ENCODE measurements at places on chromosomes 7 and 10. TPM values are rescaled to one million over a fixed set of nuclear protein-coding genes. Genes with fewer than 3 reads are reported as not detected.

DNA sequence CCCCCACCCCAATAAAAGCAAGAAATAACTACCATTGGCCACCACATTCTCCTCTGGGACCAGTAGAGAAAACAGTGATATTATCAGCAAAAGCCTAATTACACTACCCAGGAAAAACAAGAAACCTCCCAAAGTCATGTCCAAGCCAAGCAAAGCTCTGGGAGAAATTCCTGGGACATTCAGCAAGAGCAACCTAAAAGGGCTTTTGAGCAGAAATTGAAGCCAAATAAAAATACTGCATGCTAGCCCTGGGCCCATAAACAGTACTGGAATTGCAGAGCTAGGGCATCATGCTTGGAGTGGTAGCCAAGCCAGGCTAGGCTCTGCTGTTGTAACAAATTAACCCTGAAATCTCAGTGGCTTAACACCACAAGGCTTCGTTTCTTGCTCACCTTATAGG is 347.9 kb downstream of the LRMDA start:
- DNase-seq: no peak

DNA sequence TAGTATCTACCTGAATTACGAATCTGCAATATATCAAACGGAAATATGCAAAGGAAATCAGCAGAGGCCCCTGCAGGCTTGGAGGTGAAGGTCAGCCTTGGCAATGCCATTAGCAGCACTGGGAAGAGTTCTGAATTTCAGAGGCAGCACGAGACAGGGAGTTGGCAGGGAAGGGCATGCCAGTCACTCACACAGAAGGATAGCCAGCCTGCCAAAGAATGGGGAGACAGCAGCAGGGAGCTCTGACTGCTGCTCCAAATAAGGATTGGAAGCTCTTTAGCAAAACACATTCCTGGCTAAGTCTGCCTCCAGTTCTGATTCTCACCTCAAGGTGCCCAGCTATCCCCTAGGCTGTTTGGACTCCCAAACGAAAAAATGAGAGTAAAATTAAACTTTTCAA is 188.0 kb downstream of the PDE1C start:
- no peak for DNase-seq

DNA sequence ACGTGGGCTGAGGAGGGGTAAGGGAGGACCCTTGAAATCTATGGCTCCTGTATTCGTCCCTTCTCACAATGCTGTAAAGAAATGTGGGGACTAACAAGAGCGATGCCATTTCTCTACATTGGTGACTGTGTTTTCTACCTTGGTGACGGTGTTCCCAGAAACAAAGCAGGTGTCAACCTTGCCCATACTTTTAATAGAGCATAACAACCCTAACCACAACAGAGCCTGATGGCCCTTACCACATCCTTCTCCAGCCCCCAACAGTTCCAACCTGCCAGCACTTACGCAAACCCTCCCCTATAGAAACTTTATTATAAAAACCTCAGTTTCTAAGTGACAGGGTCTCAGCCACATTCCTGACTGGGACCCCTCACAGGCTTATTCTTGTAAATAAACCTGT is 28.2 kb upstream of the ADCYAP1R1 start:
- no peak for DNase-seq

- DNase-seq: no peak
Observed at GRCh38 chr10:54710918-54711317, 90.1 kb downstream of the PCDH15 start.

The SCIN gene
- 1.3 TPM for total RNA-seq

The GRID2IP gene
- total RNA-seq: not detected

Measured in ovary (tissue), 10 donors.